KG1 (cell line): ENCODE measurements at places on chromosomes 5 and 9.

DNA sequence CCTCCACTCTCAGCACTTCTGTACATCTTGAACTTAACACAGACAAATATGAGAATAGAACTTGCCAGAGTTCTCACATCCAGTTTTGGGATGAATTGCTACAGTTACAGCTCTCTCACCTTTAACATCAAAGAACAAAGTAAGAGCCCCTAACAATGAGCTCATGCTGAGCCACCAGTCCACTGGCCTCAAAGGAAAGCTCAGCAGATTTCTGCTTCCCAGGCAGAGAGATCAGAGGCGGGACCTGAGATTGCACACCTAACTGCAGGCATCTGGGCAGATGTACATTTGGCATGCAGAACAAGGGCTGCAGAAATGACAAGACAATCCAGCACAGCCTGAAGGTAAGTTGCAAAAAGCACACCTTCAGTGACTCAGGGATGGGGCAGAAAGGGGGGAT lies 300.9 kb downstream of the MRPS30 start:
- DNase-seq, result no peak

DNA sequence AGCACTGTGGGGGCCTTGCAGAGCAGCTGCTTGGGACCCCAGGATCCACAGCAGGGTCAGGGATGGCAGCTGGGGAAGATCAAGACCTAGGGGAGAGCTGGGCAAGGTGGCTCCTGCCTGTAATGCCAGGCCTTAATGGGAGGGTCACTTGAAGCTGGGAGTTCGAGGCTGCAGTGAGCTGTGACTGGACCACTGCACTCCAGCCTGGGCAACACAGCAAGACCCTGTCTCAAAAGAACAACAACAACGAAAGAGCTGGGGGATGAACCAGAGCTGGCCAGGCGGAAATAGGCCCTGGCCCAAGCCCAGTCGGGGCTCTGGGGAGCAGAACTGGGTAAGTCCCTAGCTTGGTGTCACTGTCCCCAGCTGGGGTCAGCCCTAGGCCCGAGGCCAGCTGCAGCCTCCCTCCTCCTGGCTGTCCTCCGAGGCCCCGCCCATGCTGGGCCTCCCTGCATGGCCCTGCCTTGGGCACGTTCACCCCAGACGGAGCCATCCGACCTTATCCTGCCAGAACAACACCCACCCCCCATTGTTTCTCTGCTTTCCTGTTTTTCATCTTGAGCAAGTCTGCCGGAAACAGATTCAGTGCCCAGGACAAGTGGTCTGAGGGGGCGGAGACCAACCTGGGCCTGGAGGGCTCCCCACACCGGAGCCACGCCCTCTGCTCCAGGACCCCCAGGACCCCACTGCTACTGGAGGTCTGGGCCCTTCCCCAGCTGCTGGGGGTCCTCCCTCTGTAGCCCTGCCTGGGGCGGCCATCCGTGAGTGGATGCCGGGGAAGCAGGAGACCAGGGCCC lies 1.9 kb downstream of the DIPK1B start:
- DNase-seq, result no peak

DNA sequence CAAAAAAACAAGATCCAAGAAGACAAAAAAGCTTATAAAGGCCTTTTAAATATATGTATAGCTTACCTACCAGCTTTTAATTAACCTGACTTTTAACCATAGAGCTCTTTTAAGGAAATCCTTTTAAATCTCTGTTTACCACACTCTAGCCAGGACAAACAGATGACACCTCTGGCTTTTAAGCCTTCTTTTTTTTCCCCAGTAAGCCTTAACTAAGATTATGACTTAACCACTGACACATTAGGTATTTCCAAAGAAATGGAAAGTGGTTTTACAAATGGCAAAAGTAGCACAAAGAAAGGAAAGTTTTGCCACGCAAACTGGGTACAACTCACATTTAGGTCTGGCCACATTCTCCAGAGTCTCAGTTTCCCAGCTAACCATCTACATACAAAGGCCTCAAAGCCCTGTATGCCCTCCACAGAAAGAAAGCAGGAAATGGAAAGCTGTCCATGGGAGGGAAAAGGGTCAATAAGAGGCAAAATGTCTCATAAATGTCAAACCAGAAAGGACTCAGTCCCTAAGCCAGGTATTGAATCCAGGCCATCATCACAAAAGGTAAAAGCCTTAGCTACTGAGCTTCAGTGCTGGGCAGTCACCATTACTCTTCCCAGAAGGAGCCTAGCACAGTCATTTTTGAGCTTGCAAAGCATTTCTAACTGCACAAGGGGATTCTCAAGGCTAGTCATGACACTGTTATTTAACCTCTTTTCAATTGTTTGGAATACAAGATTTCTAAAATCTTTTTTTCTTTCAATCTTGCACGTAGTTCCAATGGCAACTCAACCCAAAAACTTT lies 19.7 kb downstream of the TMEM161B start:
- DNase-seq, result no peak

- no peak for DNase-seq
These were observed 91.5 kb downstream of the GHR start for GRCh38 chr5:42514754-42515153.

GRCh38 chr9:115597330-115597895 lies 479.5 kb upstream of the TNC start:
- DNase-seq, result no peak

GRCh38 chr5:167177736-167178135 lies 1113.7 kb upstream of the WWC1 start:
- no peak for DNase-seq

GRCh38 chr5:144219869-144220268 lies 49.2 kb downstream of the KCTD16 start:
- DNase-seq, result no peak

DNA sequence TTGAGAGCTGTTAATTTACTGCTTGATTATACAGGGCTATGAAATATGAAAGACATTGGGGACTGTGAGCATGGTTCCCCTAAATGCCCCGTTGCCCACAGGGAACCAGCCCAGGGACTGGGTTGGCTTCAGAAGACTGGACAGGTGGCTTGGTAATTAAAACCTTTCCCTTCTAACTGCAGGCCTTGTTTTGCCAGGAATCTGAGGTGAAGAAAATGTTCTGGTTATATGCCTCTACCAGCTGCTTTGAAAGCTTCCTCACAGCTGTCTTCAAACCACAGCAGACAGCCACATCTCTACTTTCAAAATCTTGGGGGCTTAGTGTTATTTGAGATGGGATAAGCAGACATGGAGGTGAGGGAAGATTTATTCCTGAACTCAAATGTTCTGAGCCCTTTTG lies 153.3 kb upstream of the SPRY4 start:
- no peak for DNase-seq

DNA sequence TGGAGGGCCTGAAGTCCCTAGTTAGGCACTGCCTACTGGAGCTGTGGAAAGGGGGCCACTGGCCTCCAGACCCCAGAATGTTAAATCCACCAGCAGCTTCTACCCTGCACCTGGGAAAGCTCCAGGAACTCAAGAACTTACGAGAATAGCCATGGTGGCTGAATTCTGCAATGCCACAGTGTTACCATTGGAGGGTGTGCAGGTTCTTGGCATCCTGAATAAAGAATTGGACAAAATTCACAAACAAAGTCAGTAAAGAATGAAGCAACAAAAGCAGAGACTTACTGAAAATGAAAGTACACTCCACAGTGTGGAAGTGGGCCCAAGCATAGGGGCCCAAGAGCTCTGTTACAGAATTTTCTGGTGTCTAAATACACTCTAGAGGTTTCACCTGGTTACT lies 107.0 kb downstream of the PRDM9 start:
- DNase-seq, result no peak

DNA sequence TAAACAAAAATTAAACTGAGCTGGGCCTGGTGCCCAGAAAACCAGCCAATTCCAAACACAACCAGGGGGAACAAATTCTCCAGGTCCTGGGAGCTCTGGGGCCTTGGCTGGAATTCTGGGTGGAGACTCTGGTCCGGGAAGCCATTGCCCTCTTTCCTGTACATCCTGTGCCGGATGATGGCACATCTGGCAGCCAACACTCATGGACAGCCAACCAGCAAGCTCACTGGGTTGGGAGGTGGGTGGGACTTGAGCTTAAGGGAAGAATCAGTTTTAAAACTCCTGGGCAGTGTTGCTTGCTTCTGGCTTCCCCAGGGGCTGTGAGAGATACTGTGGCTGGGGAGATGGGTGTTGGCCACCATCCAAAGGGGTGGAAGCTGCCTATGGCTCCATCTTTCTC lies 56.1 kb downstream of the PCDH1 start:
- DNase-seq, result no peak

GRCh38 chr5:41793141-41793770 lies 77.0 kb downstream of the OXCT1 start:
- DNase-seq, result no peak

- DNase-seq, result no peak
These were observed 30.9 kb downstream of the S1PR3 start for GRCh38 chr9:89022001-89022759.

- DNase-seq, result no peak
These were observed 203.2 kb upstream of the IRX1 start for GRCh38 chr5:3392306-3392939.

DNA sequence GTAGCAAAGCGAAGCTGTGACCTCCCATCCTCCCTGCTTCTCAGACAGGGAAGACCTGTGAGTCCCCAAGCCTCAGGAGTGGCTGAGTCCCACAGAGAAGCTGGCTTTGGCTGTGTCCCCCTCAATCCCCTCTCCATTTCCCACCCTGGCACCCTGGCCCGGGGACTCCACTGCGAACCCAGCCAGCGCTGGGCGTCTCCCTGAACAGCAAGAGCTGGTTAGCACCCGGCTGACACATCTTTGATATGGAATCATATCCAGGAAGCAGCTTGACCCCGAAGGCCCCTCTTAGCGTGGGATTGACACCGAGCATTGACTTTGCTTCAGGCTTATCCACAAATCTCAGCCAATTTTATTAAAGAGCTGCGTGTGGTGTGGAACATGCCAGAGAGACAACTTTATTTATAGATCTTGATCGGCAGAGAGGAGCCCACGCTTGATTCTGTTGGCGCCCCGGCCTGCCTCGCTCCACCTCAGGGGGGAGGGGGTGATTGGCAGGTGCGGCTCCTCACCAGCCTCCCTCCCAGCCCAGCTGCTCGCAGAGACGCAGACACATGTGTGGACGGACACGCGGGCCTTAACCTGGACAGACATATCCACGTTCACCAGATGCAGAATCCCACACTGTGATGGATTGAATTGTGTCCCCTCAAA lies 120.7 kb upstream of the MVB12B start:
- DNase-seq, result no peak

- DNase-seq, result no peak
These were observed 92.2 kb upstream of the TBC1D2 start for GRCh38 chr9:98347642-98348041.

DNA sequence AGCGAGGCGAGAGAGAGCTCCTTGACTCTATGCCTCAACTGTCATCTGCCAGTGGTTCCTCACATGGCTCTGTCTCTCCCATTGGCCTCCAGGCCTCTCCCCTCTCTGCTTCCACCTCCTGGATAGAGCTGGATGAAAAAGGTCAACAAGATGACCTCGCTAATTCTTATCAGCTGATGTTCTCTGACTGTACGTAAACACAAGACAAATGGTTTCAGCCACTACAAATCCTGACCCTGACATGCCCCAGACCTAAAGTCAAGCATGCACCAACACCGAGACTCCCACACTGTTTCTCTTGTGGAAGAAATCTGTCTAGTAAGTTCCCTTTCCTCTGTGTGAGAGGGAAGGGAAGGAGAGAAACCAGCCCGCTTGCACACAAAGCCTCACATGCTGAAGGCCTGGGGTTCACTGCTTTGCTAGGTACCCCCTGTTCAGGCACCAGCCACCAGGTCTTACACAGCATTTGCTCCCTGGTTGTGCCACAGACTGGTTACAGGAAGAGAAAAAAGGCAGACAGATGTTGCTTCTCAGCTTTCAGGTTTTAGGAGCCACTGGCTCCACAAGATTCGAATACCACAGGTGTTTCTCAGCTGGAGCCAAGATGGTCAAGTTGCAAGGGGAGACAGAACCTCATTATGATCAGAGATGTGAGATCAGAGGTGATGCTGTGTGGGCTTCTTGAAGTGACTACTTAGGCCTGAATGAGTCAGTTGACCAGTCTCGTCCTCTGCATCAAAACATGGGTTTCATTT lies 592.5 kb downstream of the CCDC171 start:
- no peak for DNase-seq

DNA sequence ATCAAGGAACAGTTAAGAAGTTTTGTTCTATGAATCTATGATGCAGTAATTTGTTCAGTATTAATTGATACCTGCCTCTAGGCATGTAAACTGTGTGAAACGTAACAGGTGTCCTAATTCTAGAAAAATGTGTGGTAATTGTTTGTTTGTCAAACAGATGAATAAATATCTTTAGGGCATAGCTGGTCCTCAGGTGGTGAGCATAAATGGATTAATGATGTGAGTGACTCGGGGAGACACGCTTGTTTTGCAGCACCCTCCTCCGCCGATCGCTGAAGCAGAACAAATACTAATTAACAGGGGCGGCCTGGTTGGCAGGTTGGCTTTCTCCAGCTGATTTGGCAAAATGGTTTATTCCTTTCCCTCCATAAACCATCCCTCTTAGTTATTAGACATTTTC lies 88.8 kb downstream of the TLE4 start:
- no peak for DNase-seq

- no peak for DNase-seq
These were observed 75.1 kb downstream of the ALDH7A1 start for GRCh38 chr5:126519637-126520592.

- DNase-seq, result no peak
These were observed 106.4 kb upstream of the ELL2 start for GRCh38 chr5:96067894-96068614.

GRCh38 chr5:32506201-32506661 lies 61.7 kb upstream of the ZFR start:
- DNase-seq, result no peak

- no peak for DNase-seq
These were observed 93.9 kb downstream of the GRIA1 start for GRCh38 chr5:153584126-153584959.

DNA sequence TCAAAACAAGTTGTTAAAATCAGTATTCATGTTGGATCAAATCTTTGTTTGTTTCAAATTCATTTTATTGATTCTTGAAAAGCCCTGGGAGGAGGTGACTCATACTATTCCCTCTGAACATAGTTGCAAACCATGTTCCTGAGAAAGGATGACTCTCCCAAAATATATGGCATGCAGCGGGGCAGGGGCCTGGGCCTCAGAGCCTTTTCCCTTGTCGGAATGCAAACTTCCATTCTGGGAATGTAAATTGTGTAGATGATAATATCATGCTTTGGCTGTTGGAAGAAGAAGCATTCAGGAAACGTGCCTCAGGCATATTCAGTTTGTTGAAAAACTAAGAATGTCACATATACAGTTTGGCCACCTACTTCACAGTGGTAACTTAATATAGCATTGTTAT lies 242.0 kb downstream of the AUH start:
- DNase-seq, result no peak
